ENCODE measurements at places on chromosomes 11 and 22.

DNA sequence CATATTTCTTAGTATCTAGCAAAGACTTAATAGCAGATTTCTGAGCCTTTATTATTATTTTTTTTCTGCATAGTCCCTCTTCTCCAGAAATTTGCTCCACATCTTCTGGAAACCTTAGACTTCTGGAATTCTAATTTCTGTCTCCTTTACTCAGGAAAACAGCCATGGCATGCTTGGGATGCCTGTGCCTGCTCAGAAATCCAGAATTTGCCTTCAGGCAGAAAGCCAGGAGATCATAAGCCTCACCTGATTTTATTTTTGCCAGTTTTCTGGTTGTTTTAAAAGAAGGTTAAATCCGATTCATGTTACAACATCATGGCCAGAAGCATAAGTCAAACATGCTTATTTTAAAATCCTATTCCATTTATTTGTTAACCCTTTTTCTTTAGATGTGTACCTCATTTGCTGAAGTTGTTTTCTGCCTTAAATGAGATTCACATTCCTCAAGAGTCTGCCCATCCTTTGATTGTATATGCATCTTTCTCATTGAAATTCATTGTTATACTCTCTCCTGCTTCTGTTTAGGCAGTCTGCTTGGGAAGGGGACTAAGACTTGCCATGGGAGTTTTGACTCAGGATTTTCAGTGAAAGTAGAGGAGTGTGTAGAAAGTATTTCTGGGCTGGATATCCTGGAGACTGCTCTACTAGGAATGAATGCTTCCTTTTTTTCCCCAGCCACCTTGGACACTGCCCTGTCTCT lies 37.1 kb downstream of the SIK2 start:
- no peak for DNase-seq

DNA sequence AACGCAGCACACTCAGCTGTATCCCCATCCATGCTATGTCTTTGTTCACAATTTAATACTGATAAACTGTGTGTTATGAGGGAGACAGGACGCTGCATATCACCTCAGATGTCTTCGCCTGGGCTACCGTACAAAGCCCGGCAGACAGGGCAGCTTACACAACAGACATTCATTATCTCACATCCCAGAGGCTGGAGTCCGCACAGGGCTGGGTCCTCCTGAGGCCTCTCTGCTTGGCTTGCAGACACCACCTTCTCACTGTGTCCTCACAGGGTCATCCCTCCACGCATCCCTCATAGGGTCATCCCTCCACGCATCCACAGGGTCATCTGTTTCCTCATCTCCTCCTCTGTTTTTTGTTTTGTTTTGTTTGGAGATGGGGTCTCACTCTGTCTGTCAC lies 61.2 kb downstream of the SHANK2 start:
- DNase-seq, result no peak

DNA sequence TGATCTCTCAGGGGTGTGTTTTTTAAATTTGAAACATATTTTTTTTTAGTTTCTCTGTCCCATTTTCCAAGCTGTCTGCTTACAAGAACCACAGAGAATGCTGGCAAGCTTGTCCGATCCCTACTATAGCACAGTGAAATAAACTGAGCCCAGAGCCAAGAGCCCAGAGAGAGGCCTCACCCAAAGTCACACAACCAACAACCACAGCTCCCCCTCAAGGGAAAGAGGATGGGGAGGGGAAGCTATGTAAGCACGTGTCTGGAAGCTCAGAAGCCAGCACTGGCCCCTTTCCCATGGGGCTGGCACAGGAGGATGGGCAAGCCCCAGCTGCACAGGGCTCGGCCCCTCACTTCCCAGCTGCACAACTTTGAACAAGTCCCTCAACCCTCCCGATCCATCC lies 3.2 kb upstream of the SART1 start:
- no peak for DNase-seq

DNA sequence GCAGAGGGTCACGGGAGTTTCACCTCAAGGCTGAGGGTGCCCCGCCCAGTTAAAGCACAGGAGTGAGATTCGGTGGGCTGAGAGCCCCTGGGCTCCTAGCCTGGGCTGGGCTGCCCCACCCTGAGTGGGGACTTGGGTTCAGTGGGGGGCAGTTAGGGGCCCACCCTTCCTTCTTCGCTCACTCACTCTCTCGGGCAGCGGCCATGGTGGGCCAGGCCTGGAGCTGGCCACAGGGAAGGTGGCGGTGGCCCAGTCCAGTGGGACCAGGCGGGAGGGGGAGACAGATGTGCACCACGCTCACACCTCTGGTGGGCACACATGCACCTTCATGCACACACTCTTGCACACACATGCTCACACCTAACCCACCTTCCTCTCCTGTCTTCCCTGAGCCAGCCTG lies 6.1 kb downstream of the FLRT1 start:
- no peak for DNase-seq

DNA sequence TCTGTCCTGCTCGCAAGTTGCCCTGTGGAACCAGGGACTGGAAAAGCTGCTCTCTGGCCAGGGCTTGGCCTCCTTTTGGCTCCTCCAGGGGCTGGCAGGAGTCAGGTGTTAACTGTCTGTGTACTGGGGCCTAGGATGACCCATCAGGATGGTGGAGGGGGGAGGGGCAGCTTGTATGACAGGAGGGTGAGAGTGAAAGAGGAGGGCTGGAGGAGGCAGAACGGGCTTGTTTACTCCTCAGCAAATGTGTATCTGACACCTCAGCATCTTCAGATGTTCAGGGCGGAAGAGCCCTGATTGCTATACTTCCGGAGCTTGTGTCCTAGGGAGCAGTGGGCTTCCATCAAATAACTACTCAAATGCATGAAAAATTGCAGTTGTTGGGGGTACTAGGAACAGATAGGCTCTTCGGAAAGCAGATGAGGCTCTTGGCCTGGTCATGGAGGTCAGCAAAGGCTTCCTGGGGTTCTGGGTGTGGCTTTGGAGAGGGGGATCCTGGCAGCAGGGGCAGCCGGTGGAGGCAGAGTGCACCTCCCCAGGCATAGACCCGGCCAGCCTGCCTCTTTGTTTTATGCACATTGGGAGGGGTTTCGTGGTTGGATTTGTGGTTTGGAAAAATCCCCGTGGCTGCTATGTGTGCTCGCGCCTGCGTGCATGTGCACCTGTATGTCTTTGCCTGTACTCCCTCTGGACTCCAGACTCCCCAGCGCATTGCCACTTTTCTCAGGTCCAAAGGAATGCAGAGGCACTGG lies 31.2 kb downstream of the CD82 start:
- no peak for DNase-seq

DNA sequence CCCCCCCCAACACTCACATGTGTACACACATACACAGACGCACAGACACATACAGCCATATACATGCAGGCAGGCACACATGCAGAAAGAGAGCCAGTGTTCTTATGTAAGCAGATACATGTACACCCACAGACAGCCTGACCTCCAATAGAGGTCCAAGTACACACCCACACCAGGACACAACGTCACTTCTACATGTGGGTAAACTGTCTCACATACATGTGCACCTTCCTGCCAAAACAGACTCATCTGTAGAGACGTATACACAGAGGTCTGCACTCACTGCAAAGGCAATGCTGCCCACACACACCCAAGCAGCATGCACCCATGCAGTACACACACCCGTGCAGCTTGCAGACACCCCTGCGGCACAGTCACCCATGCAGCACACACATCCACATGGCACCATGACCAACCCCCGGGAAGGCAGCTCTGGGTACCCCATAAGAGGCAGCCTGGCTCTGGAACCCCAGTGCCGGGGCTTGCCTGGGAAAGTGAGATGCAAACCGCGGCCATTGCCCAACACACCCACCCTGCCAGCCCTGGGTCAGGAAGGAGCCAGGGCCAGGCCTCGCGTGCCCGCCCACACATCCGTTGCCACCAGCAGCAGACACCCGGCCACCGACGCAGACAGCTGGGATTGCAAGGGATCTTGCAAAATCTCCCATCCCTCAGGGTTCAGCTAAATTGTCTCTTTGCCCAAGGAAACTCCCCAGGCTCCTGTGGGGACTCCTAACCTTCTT lies 10.1 kb downstream of the CASTOR1 start:
- no peak for DNase-seq

DNA sequence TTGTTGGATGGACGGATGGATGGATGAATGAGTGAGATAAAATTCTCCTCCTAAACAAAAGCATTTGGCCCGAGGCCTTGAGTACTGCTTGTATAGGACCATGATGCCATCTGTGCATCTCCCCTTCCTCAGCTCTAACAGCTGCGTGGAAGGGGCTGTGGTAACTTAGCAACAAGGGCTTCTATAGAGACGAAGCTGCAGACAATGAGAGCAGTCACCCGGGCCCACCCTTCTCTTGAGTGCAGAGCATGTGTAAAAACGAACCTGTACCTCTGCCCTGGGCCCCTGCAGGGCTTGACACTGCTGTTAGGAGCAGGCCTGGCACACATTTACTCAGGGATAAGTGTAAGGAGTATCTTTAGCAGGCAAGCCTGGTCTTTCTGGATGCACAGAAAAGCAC lies 391.5 kb downstream of the CADM1 start:
- DNase-seq, result no peak

- DNase-seq, result no peak
Observed at GRCh38 chr22:39479254-39479653, 22.4 kb downstream of the MGAT3 start.

GRCh38 chr22:50564289-50564688 lies 1.6 kb upstream of the SYCE3 start:
- DNase-seq, result no peak

DNA sequence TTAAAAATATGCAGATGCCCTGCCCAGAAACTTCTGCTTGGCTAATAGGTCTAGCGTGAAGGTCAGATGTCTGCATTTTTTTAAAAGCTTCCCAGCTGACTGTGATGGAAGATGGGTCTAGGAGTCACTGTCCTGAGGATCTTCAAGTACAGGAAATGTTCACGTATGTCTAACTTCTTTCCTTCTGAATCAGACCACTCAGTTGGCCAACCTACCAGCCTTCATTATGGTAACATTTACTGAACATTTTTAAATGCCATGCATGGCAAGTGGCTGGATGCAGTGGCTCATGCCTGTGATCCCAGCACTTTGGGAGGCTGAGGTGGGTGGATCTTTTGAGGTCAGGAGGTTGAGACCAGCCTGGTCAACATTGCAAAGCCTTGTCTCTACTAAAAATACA lies 1.1 kb upstream of the PRG2 start:
- DNase-seq, result no peak

- no peak for DNase-seq
Observed at GRCh38 chr22:43168471-43169309, 17.3 kb downstream of the TSPO start.

- no peak for DNase-seq
Observed at GRCh38 chr22:32836280-32837123, 35.0 kb downstream of the TIMP3 start.

DNA sequence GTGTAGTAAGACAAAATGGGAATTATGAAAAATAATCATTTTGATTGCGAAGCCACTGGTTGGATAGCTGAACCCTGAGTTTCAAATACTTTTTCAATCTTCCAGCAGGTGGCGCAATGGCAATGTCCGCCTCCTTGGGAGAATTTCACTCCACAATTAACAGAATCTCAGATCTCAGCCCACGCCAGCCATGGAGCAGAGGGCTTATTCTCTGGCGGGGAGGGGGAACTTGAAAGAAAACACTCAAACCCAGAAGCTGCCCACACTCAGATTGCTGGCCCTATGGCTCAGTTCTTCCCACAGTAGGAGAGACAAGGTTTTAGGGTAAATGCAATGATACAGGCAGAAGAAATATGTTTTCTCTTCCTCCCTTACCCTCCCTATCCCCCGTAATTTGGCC lies 38.7 kb upstream of the RCN1 start:
- DNase-seq, result no peak

- DNase-seq, result no peak
Observed at GRCh38 chr11:92854952-92855351, 114.5 kb upstream of the MTNR1B start.

DNA sequence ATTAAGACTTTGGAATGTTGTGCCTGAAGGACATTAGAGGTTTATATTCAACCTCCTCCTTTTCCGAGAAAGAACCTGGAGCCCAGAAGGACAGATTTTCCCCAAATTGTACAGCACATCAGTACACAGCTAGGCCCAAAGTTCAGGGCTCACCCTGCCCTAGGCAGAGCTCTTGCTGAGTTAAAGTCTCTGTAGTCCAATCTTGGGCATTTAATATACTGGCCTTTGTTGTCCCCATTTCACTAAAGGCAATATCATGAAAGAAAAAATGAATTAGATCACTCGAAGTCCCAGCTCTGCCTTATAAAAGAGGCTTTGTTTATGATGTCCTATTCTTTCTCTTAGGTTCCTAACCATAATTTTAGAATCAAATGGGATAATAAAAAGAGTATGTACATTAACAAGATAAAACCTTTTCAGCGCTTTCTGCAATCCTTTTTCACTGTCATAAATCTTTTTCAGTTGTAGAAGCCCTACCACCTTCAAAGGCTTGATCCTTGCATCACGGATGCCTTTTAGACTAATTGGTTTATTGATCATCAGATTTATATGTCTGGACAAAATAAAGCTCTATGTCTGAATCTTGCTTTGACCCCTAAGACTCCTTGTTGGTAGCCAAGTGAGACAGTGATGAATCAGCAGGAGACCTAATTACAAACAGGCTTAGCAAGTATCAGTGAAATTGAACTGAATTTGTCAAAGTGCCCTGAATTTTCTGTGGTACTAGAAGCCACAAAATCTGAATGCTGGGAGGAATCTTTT lies 39.8 kb downstream of the RELT start:
- DNase-seq, result peak; percentile 70

DNA sequence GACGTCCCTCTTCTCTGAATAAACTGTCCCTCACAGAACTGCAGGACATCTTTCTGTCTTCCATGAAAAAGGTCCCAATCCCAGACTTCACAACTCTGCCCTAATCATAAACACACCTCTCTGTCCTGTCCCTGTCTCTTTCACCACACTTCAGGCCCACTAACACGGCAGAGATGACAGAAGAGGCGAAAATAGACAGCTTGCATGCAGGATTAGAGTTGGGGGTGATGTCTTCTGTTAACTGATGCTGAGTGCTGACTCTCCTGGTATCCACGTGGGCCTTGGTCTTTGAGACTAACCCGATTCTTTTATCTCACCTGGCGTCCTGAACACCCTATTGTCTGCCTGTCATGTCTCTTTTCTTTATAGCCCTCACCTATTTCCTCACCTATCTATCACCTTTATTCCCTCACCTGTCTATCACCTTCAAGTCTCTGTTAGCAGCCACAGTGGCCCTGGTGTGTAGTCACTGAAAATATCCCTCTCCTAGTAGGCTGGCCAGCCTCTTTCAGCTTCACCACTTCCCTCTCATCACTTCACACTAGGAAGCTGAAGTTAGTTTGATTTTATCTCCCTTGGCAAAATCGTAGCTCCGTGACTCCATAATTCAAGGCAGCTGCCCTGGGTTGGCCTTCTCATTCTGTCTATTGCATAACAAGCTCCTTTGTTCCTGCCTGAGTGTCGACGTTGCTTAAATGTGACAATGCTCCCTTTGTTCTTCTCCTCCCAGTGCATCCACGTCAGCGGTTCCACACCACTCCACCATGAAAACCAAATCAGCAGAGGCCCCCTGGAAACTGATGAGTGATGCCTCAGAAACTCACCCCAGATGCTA lies 30.6 kb upstream of the DRD2 start:
- DNase-seq, result no peak
